ENCODE measurements at places on chromosomes 5 and 9.

DNA sequence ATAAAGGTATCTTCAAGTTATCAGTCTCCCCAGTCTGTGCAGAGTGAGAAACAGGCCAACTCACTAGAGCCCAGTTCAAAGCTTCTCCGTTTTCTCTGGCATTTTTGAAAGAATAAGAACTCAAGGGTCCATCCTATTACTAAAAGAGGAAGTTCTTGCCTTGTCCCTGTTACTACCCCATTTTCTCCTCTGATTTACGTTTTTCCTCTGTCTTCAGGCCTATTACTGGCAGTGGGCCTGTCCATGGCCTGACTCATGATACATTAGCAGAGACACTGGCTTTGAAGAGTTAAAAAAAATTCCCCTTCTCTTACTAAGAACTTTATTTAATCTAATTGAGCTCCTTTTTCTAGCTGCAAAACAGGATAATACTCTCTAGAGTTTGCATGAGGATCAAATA, 624.0 kb upstream of the KLF4 start:
- H3K4me1 ChIP-seq: no peaks in the 10 kb centered on the region
- no peak overlapping the region for H3K4me3 ChIP-seq
- no peaks in the 10 kb centered on the region for H3K27me3 ChIP-seq
- no peak overlapping the region for H3K27ac ChIP-seq
- no peak for DNase-seq

DNA sequence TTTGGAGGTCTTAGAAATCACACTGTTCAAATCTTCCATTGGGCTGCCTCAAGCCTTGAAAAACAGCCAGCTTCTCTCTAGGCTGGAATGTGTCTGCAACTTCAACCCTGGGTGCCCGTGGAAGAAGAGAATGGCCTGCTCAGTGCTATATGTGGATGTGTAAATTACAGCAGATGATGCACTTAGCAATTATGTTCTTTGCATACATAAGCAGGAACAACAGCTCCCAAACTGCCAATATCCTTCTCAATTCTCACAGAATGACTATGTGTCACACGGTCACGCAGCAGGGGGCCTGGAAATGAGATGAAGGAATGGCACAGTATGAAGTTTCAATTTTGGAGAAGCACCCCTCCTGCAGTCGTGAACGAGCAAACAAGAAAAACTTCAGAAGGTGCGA, 175.2 kb upstream of the SMARCA2 start:
- no peak for DNase-seq
- H3K4me3 ChIP-seq: no peak overlapping the region
- H3K27me3 ChIP-seq: no peaks in the 10 kb centered on the region
- no peak overlapping the region for H3K27ac ChIP-seq
- no peaks in the 10 kb centered on the region for H3K36me3 ChIP-seq
- no peaks in the 10 kb centered on the region for H3K4me1 ChIP-seq

- no peaks in the 10 kb centered on the region for H3K36me3 ChIP-seq
- H3K4me3 ChIP-seq: no peak overlapping the region
- H3K27me3 ChIP-seq: no peaks in the 10 kb centered on the region
- peaks cover 13% of the 10 kb centered on the region for H3K4me1 ChIP-seq
Observed at GRCh38 chr5:131682826-131683225, 47.8 kb upstream of the RAPGEF6 start.

DNA sequence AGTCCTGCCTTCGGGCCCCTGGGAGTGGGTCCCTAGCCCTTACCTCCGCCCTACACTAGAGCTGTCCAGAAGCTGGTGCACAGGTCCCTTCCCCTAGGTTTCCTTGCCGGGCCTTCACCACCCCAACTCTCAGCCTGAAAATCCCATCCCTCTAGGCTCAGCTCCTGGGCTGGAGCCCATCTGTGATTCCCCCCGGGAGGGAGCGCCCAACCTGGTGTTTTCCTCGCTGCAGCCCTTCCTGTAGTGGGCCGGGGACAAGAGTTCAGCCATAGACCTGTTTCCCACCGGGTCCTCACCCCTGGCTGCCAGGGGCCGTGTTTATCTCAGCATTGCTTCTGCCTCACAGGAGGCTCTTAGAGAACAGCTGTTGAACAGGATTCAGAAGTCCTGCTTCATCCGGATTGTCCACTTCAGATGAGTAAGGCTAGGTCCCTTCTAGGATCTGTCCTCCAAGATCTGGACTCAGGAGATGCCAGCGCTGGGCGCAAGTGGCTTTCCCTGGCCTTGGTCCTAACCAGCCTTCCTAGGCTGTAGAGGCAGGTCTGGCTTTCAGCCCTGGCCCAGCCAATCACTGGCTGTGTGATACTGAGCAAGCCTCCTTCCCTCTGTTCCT, 965 bp downstream of the GLIPR2 start:
- DNase-seq: peak; percentile 83
- H3K4me3 ChIP-seq: peak overlapping the region; percentile 84
- no peaks in the 10 kb centered on the region for H3K36me3 ChIP-seq
- no peaks in the 10 kb centered on the region for H3K27me3 ChIP-seq

DNA sequence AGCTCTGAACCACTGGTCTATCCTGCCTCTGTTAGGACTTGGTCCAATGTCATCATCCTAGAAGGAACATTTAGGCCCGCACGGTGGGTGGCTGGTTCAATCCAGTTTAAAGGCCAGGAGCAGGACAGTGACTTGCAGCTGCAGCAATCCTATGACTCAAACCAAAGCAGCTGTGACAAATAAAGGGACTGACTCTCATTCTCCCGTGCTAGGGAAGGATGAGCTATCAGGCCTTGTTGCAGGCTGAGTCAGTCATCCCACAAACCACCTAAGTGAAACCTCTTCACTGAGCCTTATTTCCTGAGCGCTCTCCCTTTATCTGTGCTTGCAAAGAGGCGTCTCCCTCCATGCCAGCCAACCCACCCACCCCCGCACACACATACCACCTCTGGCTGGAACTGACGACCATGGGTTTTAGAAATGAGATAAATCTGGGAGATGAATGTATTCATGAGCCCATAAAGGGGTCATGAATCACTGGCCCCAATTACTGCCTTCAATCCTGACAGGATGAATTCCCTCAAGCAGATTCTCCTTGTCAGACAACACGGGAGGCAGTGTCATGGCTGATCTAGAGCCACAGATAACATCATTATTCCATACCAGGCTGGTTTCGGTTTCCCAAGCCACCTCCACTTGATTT, 93.4 kb downstream of the KCNIP1 start:
- no peaks in the 10 kb centered on the region for H3K4me1 ChIP-seq
- no peak overlapping the region for H3K27ac ChIP-seq
- H3K4me3 ChIP-seq: no peak overlapping the region
- peak; percentile 60 for DNase-seq

- peaks cover under 1% of the 10 kb centered on the region for H3K4me1 ChIP-seq
- H3K27me3 ChIP-seq: no peaks in the 10 kb centered on the region
- no peaks in the 10 kb centered on the region for H3K36me3 ChIP-seq
- no peak for DNase-seq
- no peak overlapping the region for H3K27ac ChIP-seq
- no peak overlapping the region for H3K4me3 ChIP-seq
Observed at GRCh38 chr9:88794100-88794499, 197.2 kb upstream of the S1PR3 start.

- H3K27ac ChIP-seq: peak overlapping the region; percentile 50
- no peak for DNase-seq
- no peaks in the 10 kb centered on the region for H3K27me3 ChIP-seq
- no peaks in the 10 kb centered on the region for H3K36me3 ChIP-seq
- H3K4me3 ChIP-seq: no peak overlapping the region
- peaks cover 61% of the 10 kb centered on the region for H3K4me1 ChIP-seq
Observed at GRCh38 chr5:55636177-55636576, 75.9 kb downstream of the SLC38A9 start.

GRCh38 chr5:177183766-177184360, 50.3 kb downstream of the NSD1 start:
- no peak overlapping the region for H3K4me3 ChIP-seq
- no peak for DNase-seq
- no peaks in the 10 kb centered on the region for H3K36me3 ChIP-seq
- H3K4me1 ChIP-seq: peaks cover 17% of the 10 kb centered on the region
